Fibroblast of lung (primary cell): ENCODE measurements at places on chromosomes 4 and X.

GRCh38 chr4:77671051-77671450 is 65.4 kb downstream of the CXCL13 start:
- DNase-seq = no peak

GRCh38 chr4:29571322-29571721 is 1148.8 kb upstream of the PCDH7 start:
- DNase-seq = no peak

DNA sequence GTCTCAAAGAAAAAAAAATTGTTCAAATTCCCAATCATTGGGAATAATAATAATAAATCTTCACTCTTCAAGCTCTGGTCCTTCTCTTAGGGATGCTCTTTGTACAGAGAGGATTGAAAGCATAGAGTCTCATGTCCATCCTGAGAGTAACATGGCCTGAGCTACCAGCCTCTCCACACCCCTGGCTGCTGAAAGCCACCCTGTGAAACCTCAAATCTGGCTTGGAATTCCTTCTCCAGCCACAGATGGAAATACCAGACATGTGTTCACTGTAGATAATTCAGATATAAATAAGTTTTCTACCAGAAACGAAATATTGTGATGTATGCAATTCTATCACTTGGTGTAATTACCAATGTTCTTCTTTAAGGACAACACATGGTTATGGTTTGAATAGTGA is 140.6 kb downstream of the ARSF start:
- peak; percentile 74 for DNase-seq

GRCh38 chrX:109911046-109911445 is 91.9 kb upstream of the TMEM164 start:
- no peak for DNase-seq

- DNase-seq = no peak
These were observed 126.7 kb downstream of the RBM47 start for GRCh38 chr4:40502934-40503333.

DNA sequence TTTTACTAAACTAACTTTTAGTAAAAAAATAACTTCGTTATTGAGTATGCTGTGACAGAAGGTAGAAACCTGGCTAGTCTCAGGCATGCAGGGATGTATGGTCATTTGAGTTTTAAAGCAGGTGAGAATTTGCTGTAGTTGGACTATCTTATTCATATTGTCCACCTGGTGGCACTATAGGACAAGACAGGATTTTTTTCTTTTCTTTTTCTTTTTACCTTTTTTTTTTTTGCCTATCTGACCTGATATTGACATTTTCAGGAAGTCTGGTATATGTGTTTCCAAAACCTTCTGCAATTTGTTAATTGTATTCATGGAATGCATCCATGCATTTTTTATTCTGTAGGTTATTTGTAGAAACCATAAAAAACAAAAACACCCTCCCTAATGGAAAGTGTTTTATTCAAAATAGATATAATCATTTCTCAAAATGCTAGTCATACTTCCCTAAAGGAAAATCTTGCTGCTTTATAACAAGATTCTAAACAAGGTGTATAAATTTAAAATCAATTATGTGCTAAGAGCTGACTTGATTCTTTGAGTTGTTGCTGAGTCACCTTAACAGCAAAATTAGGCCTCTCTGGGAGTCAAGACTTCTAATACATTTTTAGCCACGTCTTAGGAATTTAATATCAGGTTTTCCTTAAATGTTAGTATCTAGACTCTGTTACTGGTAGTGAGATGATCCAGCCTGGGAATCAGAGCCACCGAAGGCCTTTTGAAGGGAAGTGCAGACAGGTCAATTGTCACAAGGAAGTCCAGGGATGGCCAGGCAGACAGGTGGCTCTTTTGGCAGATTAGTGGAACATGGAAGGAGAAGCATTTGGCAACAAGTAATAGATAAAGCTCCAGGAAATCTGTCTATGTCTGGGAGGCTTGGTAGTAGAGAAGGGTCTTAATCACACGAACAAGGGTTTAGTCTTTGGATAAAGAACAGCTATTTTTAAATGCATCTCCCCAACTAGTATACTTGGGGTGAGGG is 201.3 kb upstream of the GNPDA2 start:
- DNase-seq = peak; percentile 2
